Stimulated activated CD8-positive, alpha-beta memory T cell treated with anti-CD3 and anti-CD28 coated beads, Interleukin-7, amount 100 ng/mL, for 4 hours (primary cell): ENCODE measurements at places on chromosomes 5 and 9.

- DNase-seq, result no peak
Measured at GRCh38 chr9:107443786-107444185, 45.8 kb downstream of the KLF4 start.

DNA sequence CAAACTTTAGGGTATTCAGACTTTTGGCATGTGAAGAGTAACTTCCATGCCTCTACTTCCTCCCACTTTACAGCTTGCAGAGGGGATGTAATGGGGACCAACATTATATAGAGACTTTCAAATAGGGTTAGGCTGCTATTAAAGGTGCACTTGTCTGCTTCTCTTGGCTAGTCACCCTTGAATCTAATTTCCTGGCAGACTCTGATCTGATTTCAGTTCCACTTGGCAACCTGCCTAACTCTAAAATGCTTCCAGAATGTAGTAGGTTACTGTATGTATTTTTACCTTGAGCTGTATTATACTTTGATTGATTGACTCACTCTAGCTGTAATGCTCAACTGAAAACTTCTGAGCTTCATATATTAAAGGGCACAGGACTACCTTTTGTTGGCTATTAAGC is 693.4 kb downstream of the KCTD16 start:
- DNase-seq, result no peak

DNA sequence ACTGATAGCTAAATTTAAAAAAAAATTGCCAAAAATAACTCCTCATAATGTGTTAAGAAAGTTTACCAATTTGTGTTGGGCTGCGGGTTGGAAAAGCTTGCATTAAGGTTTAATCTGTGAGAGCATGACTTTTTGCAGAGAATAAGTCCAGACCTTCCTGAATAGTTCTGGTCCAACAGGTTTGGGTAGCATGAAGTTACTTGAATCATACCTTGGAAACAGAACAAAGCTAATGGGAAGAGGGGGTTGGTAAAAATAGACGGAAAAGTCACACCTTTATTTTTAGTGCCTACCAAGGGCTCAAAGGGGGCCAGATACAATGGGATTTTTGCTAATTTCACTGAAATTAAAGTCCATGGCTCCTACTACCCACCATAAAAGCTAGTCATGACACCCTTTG is 17.1 kb upstream of the MATR3 start:
- no peak for DNase-seq

DNA sequence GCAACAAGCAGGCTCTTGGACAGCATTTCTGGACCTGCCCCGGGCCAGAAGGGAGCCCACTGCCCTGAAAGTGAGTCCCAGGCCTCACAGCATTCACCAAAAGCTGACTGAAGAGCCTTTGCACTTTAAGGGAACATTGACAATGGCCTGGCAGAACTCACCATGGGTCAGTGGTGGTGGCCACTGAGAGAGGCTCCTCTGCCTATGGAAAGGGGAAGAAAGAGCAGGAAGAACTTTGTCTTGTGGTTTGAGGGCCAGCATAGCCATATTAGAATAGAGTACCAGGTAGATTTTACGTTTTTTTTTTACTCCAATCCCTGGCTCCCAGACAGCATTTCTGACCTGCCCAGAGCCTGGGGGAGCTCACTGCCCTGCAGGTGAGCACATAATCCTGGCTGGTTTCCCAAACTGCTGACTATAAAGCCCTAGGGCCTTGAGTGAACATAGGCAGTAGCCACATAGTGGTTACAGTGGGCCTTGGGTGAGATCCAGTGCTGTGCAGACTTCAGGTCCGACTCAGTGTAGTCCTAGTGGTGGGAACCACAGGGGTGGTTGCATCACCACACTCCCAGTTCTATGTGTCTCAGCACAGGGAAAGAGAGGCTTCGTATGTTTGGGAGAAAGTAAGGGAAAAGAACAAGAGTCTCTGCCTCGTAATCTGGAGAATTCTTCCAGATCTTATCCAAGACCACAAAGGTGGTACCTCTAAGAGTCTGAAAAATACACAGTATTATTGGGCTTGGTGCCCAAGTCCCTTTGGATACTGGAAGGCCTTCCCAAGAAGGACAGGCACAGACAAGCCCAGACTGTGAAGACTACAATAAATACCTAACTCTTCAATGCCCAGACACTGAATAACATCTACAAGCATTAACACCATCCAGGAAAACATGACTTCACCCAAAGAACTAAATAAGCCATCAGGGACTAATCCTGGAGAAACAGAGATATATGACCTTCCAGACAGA is 89.5 kb downstream of the TSSK1B start:
- DNase-seq, result no peak

DNA sequence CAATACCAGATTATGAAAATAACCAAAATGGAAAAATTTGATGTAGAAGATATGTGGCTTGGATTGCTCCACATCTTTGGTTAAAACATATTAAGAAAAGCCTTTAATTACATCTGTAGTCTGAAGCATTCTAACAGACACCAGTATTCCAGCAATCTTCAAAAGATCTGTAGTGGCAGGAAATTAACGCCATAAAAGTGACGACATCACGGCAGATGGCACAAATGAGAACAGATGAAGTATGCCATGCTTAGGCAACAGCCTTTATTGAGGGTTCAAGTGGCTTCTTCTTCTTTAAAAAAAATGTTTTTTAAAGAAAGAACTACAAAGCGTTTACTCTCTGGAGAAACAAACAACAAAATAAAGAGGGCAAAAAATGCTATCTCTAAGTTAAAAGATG is 164.2 kb downstream of the MEF2C start:
- DNase-seq, result no peak

DNA sequence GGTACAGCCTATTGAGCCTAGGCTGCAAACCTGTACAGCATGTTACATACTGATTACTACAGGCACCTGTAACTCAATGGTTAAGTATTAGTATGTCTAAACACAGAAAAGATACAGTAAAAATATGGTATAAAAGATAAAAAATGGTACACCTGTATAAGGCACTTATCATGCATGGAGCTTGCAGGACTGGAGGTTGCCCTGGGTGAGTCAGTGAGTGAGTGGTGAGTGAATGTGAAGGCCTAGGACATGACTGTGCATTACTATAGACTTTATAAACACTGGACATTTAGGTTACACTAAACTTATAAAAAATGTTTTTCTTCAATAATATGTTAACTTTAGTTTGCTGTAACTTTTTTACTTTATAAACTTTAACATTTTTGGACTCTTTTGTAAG is 171.3 kb downstream of the SLC28A3 start:
- no peak for DNase-seq

GRCh38 chr9:3520564-3520963 is 5.2 kb downstream of the RFX3 start:
- DNase-seq, result no peak

- no peak for DNase-seq
Measured at GRCh38 chr9:119020730-119021333, 348.4 kb downstream of the BRINP1 start.

- DNase-seq, result no peak
Measured at GRCh38 chr9:93665637-93666438, 89.5 kb downstream of the PHF2 start.

- no peak for DNase-seq
Measured at GRCh38 chr9:29198861-29199260, 1625.6 kb upstream of the C9orf72 start.

DNA sequence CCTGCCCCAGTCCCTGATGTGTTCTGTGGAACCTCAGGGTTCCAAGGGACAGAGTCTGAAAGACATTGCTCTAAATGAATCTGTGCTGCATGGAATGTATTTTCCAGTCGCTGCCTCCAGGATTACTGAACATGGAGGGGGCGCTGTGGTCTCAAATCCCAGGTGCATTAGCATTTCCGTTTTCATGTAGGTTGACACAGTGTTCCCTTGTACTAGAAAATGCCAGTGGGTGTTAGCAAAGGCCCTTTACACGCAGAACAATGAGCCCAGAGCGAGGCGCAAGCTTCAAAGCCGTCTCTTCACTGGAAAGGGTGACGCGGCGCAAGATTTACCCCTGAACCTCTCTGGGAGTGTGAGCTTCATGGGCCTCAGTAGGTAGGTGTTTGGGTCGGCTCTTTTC is 308.3 kb downstream of the SLIT3 start:
- DNase-seq, result no peak

- DNase-seq, result no peak
Measured at GRCh38 chr5:14362491-14362890, 219.1 kb upstream of the OTULINL start.

- DNase-seq, result no peak
Measured at GRCh38 chr5:32276173-32276853, 36.4 kb downstream of the MTMR12 start.

DNA sequence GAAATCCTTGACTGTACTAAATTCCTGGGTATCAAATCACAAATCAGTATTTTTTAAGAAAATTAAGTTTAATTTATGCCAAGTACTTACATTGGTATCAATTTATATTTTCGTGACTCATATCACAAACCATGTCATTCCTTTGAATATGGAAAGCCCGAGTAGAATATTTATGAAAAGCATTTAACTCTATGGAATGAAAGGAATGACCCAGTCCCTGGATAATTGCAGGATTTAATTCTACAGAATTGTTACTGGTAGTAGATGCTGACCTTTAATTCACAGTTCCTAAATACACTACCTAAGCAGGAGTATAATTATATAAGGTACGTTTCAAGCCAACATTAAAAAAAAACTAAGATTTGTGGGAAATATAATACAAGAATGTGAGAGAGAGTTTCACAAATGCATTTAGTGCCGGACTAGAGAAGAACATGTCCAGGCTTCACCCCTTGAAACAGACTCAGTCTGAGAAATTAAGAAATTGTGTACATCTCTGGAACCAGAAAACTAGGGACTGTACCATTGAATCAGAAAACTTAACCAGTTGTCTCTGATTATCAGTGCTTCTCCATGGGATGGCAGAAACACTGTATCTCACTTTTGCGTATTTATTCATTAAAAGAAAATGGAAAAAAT is 28.5 kb upstream of the PLPPR1 start:
- DNase-seq, result no peak

- DNase-seq, result no peak
Measured at GRCh38 chr5:2764581-2764980, 13.1 kb upstream of the IRX2 start.

GRCh38 chr9:101999441-101999840 is 261.0 kb upstream of the GRIN3A start:
- DNase-seq, result no peak

DNA sequence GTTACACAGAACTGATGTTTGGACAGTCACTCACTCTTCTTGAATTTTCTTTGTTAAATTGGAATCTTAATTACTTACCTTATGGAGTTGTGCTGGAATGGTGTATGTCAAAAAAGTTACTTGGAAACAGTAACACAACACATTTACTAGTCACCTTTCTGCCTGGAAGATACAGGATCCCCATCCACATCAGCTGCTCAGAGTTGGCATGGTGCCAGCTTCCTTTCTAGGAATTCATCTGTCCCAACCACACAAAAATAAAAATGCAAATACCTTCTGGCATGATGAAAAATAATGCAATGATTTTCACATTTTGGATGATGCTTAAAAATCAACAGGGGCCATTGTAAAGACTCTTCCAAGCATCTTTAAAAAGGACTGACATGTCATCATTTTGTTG is 341.5 kb downstream of the TMEM38B start:
- no peak for DNase-seq
